Fibroblast of pulmonary artery (primary cell): ENCODE measurements at places on chromosomes 16 and 17.

- DNase-seq: no peak
Observed at GRCh38 chr17:36017799-36018198, at the start of gene CCL23. Gene CCL23, minus strand, starts transcription at chr17:36017972. Its CDS starts 75 bp downstream, at chr17:36017897.

- DNase-seq: no peak
Observed at GRCh38 chr16:3881499-3881990, 1.0 kb upstream of the CREBBP start.

DNA sequence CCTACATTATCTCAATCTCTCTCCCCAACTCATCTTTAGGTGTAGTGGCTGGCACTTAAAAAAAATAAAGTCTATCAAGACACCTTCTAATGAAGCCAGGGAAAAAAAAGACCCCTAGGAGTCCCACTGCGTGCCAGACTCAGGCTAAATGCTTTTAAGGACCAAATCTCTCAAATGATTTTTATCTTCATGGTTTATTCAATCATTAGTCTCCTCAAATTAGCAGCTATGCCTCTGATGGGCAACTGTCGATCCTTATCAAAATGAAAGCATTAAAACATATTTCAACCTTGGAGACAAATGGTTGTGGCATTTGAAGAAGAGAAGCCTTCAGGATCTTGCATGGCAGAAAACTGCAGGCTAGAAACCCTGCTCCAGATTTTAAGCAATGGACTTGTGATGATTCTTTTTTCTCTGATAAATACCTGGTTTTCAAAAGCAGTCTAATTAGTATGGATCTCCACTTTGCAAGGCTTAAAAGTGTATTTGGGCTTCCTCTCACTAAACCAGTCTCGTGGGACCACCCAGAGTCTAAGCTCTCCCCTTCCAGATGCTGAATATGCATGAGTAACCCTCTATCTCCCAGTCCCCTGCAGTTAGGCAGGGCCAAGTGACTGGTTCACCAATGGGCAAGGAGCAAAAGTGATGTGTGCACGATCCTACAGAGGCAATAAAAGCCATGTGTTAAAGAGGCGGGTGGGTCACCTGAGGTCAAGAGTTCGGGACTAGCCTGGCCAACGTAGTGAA lies 14.9 kb downstream of the ITPRIPL2 start:
- DNase-seq: no peak

DNA sequence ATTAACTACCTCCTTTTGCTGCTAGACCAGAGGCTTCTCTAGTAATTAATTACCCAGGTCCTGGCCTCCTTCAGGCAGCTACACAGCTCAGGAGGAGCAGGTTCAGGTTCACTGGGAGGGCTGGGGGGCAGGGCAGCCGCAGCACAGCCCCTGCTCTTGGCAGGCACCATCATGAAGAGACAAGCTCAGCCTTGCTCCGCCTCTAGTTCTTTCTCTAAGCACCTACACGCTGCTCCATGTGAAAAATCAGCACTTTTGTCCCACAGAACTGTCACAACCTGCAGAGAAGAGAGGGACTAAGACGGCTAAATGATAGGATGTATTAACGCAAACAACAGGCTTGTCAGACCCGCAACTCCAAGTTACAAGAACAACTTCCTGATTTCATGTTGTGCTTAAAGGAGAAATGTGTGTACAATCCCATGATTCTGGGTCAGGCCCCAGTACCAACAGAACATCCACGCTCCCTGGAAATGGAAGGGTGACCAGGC lies 53.4 kb downstream of the GRB2 start:
- DNase-seq: no peak

GRCh38 chr16:12296991-12297390 lies 320.5 kb downstream of the SNX29 start:
- no peak for DNase-seq

DNA sequence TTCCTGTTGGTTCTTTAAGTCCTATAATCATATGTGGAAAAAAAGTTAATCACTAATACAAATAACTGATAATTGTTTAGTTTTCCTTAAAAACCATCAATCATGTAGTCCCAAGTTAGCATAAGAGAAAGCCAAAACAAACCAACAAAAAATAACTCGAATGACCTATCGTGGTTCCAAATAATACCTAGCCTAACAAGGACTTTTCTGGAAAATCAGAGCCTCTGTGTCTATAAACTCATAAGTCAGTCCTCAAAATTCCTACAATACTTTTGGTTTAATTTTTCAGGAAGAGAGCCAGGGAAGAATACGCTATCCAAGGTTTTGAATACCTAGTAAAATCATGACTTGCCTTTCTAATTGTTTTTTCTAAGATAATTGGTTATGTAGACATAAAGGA lies 975.3 kb upstream of the SOX9 start:
- DNase-seq: no peak

DNA sequence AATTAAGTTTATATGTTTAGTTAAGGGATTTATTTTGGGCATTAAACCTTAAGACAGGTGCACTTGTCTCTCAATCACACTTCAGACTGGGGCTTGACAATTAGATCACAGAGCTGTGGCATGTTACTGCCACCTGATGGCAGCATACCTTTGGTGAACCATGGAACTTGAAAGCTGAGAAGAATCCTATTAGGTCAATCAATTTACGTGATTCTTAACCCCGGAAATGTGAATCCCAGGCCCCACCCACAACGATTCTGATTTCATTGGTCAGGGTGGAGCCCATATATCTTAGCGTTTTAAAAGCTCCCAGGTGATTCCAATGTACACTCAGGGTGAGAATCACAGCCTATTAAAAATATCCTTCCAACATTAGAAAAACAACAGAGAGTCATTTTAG lies 91.0 kb downstream of the GSG1L start:
- peak; percentile 36 for DNase-seq

GRCh38 chr17:65514541-65514940 lies 46.9 kb downstream of the AXIN2 start:
- peak; percentile 11 for DNase-seq

DNA sequence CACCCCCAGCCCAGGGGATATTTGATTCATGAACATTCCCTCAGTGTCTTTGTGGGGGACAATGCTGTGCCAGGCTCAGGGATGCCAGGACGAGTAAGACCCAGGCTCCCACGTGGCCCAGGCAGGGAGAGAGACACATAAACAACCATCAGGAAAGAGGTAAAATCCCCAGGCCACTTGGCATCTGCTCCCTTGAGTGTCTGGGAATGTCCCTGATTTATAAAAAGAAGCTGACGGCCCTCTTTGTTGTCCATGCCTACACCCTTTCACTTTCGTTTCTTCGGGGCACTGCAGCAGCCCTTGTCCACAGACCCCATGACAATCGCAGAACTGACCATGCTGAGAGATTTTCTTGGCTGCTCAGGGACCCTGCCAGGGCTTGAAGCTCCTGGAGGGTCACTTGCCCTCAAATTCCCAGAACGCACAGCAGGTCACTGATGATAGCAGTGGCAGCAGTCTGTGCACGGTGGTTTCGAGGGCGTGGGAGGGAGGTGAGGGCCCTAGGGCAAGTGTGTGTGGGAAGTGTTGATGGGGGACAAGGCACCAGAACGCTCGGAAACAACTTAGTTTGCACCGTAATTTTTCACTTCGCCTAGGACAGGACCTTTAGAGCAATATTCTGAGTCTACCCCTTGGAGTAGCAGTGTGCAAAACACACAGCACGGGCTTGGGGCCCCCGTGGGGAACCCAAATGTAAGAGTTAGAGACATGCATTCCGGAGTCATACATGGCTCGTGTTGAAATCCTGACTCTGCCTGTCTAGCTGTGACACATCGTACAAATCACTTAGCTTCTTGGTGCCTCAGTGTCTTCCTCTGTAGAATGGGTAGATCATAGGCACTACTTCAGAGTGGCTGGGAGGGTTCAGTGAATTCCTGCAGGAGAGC lies 4.7 kb downstream of the NOD2 start:
- DNase-seq: peak; percentile 30

- DNase-seq: no peak
Observed at GRCh38 chr16:11253995-11254912, 1.8 kb downstream of the SOCS1 start.
